ENCODE measurements at places on chromosomes 7 and 10. TPM values are rescaled to one million over a fixed set of nuclear protein-coding genes. Genes with fewer than 3 reads are reported as not detected.

Gene AKR1C1
- total RNA-seq, result 18.7 TPM

DNA sequence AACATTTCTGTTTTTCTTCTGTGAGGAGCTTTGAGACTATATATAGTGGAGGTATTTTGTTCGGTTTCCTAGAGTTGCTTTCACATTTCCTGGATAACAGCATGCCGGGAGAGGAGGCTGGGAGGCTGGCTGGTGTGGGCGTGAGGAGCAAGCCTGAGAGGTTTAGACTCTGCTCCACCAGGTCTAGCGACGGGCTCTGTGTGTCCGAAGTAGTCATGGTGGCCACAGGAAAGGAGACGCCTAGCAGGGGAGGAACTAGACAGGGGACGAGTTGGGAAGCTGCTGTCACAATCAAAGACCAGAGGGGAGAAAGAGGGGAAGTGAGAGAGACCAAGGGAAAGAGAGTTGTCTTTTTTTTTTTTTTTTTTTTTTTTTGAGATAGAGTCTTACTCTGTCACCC lies 19.6 kb downstream of the PTPRE start:
- no peak for DNase-seq

DNA sequence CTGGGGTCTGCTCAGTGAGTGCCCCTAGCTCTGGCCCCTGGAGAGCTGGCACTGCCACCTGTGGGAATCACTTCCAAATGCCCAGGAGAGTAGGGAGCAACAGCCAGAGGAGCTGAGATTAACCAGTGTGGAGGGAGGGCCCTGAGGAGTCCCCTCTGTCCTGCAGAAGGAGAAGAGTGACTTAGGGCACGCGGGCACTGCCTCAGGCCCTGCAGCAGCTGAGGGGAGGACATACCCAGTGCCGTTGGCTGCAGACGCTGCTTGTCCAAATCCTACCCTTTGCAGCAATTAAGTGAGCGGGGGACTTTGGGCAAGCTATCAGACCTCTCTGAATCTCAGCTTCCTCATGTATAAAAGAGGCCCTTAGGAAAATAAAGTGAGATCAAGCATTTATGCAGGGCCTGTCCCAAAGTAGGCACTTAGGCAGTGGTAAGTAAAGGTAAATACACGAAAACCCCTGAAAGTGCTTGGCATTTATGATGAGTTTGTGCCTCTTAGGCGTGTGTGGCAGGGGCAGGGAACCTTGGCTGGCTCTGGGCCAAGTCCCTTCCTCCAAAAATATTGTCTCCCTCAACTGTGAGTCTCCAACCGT lies 16.9 kb downstream of the PRF1 start:
- no peak for DNase-seq

Gene ACTR3C
- 10.7 TPM for total RNA-seq

Data from prostate gland (tissue), 2 donors.